Activated T-cell treated with anti-CD3 and anti-CD28 coated beads for 24 hours (primary cell): ENCODE measurements at places on chromosomes 2 and 18.

DNA sequence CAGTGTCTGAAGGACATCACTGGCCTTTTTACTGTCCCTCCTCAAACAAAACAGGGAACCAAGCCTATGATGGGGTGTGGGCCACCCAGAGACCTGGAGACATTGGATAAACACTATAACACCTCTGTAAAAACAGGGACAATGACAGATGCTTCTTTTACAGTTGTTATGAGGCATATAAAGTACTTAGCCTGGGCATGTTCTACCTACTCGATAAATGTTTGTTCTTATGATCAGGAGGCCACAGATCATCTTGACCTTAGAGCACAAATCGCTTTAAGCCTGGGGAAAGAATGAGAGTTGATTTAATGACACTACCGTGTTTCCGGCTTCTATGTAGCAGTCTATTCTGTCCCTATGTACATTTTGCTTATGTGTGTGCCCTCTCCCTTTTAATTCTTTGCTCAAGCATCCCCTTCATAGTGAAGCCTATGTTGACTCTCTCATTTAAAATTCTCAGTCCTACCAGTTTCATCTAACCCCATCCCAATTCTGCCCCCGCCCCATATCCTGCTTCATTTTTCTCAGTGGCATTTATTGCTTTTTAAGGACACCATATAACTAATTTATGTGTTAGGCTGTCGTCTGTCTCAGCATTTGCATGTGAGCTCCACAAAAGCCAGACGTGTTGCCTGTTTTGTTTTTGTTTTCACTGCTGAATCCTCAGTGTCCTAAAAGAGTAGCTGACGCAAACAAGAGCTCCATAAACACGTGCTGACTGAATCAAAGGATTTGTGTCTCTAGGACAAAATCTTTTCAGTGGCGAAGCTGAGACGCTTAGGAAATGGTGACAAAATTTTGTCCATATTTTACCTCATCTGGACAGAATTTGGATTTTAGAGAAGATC, 182.3 kb upstream of the ST6GAL2 start:
- DNase-seq: no peak

DNA sequence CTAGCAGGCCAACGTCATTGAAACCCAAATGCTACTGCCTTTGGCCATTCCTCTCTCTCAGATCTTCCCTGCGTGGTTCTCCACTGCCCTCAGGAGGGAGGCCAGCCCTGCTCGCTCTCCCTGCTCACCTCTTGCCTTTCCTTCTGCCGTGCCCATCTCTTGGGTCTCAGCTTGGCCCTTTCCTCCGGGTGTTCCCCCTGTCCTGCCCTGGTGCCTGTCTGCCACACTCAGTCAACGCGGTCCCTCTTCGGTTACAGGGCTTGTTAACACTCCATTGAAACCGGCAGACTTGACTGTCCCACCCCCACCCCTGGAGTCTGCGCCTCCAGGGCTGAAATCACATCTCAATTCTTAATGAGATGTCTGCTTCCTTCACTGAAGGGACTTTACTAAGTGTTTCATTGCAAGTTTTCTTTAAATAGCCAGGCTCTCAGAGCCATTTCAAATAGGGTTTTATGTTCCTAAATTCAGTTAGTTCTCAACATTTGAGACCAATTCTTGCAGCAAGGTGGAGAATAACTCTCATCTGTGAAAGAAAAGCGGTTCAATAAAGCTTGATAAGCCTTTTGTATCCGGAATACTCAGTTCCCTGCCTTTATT, 237.6 kb downstream of the DYSF start:
- DNase-seq: no peak

DNA sequence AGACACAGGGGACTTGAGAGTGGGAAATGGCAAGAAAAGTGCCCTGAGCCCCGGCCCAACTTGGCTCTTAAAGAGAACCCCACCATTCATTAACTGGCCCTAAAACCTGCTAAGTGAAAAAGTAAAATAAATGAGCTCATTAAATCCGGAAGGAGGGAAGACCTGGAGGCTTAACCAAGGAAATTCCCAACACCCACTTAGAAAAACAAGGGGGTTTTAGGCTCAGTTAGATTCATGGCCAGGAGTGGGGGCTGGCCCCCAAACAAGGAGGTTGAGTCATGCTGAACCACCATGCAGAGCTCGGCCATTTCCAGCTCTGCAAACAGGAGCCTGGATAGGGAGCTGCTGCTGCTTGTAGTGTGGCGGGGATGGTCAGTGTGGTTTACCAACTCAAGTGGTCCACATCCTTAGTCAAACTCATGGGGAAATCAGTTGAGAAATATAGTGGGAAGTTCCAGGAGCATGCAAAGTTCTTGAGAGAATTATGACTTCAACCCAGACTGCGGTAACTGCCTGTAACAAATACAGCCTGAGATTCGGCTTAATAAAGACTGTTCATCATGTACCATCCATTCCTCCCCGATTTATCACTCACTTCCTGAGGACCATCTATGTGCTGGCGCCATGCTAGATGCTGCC, 39.7 kb upstream of the MRPL19 start:
- no peak for DNase-seq

DNA sequence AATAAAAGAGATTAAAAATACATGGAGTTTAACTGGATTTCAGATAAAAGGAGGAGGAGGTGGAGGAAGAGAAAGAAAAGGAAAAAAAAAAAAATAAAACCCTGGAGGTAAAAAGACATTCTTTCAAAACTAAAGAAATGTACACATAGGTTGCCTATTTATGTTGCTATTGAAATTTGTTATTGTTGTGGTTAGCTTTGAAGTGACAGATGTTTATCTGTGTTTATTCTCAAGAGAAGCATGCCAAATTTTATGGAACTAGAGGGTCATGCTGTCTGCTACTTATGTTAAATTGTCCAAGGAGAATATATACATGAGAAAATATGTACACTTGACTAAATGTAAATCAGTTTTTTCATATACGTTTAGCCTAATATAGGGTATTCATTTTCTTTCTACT, 653.2 kb downstream of the DCDC2C start:
- no peak for DNase-seq

DNA sequence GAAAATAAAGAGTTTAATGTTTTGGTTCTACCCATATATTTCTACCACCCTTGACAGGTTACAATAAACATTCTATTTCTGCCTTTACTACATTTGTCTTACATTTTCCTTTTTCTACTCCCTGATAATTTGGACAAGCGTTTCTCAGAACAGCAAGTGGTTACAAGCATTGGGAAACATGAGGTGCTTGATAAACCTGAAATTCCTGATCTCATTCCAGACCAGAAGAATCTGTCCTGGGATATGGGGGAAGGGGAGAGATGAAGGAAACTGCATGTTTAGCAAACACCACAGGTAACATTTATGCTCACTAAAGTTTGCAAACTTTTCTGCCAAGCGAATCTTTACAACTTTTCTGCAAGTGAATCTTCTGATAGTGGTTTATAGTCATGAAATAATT, 28.3 kb upstream of the DSC1 start:
- DNase-seq: no peak

GRCh38 chr2:70516596-70516995, 37.0 kb downstream of the TGFA start:
- no peak for DNase-seq

DNA sequence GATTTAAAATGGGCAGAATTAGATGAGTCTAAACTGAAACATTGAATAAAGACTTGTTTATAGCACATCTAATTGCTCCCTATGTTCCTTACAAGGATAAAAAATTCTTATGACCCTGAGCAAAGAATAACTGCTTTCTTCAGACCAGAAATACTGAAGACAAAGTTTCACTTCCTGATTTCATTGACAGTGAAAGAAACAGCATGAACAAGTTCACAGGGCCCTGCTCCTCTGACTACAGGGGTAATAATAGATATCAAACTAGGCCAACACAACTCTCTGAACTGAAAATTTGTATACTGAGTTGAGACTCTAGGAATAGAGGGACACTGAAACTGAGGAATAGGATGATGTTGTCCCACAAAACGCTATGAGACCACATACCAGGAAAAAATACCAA, 1383.3 kb upstream of the CDH2 start:
- DNase-seq: no peak

DNA sequence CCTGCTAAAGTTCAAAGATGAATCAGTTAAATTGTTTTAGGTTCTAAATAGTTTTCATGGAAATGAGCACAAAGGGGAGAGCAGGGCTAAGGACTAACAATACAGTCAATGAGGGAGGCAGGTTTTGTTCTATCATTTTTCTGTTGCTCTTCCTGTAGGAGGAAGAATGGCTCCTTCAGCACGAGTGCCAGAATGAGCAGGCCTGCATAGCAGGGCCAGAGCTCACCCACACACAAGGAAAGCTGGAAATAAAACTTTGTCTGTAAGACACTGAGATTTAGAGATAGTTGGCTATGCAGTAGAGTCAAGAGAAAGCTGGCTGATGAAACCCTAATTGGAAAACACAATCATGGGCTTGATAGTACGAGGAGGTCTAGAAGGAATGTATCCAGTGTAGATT, 313.3 kb downstream of the MBD2 start:
- no peak for DNase-seq

DNA sequence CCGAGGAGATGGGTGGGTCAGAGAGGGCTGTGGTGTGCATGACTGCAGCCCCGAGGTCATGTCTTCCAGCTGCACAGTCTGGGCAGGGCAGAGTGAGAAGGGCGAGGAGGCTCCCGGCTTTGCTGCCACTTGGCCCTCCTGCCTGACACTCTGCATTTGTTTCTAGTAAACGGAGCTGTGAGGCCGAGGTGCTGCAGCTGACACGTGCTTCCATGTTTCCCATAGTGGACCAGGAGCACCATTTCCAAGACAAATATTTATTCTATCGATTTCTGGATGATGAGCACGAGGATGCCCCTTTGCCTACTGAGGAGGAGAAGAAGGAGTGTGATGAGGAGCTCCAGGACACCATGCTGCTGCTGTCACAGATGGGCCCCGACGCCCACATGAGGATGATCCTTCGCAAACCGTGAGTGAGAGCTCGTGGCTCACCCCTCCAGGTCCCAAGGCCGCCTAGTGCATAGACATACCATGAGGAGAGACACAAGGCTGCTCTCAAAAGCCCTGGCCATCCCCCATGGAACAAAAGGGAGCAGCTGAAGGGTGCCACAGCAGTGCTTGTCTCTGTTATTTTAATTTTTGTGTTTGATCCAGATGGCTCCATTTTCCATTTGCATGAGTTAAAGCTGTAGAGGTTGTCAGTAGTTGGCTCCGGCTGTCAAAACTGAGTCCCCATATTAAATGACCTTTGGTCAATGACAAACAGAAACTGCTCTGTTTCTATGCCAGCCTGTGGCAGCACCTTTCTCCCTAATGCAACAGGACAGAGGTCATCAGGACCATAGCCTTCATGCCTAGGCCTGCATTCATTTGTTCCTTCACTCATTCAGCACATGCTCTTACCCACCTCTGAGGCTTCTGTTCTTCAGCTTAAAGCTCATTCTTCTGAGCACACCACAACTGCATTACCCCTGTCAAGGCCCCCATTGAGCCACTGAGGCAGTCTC, 108.3 kb upstream of the MAP3K20 start:
- no peak for DNase-seq

DNA sequence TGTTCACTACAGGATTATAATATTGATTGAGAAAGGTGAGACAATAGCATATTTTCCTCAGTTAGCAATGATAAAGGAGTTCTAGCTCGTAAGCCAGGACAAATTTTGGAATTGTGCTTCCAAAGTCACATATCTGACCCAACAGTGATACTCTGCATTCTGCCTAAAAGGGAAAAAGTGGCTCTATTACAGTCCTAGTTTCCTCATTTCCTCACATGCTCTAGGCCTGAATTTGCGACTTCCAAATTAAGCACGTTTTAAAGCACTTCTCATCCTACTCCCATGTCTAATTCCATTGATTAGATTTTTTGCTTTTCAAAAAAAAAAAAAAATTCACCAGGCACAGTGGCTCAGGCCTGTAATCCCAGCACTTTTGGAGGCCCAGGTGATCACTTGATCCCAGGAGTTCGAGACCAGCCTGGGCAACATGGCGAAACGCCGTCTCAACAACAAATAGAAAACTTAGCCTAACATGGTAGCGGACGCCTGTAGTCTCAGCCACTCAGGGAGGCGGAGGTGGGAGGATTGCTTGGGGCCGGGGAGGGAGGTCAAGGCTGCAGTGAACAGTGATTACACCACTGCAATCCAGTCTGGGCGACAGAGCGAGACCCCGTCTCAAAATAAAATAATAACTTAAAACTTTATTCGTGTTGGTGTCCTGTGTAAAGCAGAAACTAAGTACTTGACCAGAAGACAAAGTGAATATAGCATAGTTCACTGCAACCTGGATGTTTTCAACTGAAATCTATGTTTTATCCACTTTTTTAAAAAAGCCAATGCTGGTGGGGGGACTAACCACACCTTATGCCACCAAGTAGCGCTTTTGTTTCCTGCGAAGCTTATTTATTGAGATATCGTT, 1.5 kb downstream of the ESCO1 start:
- no peak for DNase-seq

DNA sequence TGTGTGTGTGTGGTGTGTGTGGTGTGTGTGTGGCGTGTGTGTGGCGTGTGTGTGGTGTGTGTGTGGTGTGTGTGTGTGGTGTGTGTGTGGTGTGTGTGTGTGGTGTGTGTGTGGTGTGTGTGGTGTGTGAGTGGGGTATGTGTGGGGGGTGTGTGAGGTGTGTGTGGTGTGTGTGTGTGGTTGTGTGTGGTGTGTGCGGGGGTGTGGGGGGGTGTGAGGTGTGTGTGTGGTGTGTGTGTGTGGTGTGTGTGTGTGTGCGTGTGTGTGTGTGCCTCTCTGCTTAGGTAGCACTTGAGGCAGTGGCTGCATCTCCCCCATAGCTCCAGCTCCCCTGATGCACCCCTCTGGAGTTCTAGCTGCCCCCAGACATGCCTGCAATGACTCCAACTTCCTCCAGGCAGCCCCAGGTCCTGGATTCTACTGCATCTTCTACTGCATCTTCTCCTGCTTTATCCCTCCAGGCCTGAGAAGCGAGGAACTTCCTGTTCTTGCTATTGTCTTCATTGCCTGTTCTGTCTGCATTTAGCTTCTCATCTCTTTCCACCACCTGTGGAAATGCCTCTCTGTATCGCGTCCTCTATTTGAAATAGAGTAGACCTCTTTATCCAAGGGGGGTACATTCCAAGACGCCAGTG, 22.2 kb upstream of the MLPH start:
- DNase-seq: no peak

GRCh38 chr2:113799375-113799774, 42.9 kb upstream of the SLC35F5 start:
- DNase-seq: no peak

GRCh38 chr2:122063716-122064115, 308.3 kb downstream of the TSN start:
- DNase-seq: no peak

GRCh38 chr18:31490387-31490786, 7.6 kb upstream of the DSG2 start:
- no peak for DNase-seq

DNA sequence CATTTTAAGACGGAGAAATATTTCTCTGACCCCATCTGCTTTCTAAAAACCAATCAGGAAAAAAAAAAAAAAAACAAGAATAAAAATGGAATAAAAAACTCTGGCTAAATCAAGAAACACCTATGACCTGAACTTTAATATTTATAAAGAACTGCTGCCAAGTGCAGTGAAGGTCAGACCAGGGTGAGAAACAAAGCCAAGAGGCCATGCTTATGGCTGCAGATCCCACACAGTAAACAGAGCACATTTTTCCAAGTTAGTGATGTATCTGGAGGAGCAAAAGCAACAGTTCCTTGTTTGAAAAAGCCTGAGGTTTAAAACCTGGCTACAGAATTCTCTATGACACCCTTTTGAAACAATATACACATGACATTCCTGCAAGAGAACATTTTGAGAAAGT, 242.3 kb downstream of the SRBD1 start:
- DNase-seq: no peak
